NT2/D1 (cell line): ENCODE measurements at places on chromosomes 4 and X.

GRCh38 chr4:169665046-169665737, 44.8 kb downstream of the CLCN3 start:
- no peak for DNase-seq

GRCh38 chrX:37830371-37830770, 17.0 kb downstream of the DYNLT3 start:
- no peak for DNase-seq

DNA sequence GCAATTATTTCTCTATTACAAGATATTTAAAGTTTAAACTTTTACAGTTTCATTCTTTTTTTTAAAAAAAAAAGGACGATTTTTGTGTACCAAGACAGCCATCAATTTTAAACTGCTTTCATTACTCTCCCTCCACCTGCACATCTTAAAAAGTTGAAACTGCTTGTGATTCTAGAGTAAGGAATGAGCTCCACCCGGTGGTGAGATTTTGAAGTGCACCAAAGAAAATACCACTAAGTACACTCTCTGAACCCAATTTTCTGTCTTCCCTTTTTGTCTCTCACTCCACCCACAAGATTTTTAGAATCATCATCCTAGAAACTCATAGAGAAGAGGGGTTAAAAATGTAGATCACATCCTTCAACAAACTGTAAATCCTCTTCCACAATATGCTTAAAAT, 91.3 kb upstream of the WDR44 start:
- DNase-seq, result peak; percentile 44

- DNase-seq, result no peak
These were observed 127.0 kb downstream of the HS6ST2 start for GRCh38 chrX:132831336-132831973.

DNA sequence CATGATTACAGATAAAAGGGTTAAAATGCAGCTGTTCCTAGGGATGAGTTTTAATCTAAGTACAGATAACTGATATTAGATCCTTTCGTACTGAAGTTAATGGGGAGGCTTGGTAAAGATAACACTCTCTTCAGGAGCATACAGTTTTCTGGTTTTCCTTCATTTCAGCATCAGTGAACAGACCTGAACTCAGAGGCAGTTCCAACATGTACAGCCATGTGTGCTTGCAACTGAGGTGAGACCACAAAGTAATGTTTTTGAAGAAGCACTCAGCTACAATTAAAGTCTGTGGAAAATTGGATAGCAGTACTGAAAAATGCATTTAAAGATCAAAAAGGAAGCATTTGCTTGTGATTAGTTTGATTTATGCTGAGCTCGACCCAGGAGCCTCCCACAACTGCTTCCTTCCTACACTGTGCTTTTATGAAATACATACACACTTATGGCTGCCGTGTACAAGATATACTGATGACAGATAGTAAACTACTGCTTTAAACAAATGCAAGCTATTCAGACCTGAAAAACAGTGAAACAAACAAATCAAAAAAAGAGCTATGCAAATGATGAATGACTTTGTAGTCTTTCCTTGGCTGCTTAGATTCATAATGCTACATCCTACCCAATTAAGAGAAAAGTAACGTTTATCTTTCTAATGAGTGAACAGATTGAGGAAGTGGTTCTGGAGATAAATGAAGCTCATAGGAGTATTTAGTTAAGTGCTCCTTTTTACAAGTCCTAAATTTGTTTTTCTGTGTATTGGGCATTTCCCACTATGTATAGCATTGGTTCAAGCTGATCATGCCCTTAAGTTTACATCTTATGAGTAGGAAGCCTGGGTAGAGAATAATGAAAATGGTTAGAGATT, 68.4 kb downstream of the PDLIM5 start:
- DNase-seq, result no peak

GRCh38 chr4:109067508-109068235, 234.8 kb downstream of the COL25A1 start:
- DNase-seq, result no peak

GRCh38 chr4:131052646-131053045, 1956.7 kb downstream of the C4orf33 start:
- no peak for DNase-seq

GRCh38 chrX:11172415-11172814, 61.3 kb downstream of the HCCS start:
- no peak for DNase-seq

DNA sequence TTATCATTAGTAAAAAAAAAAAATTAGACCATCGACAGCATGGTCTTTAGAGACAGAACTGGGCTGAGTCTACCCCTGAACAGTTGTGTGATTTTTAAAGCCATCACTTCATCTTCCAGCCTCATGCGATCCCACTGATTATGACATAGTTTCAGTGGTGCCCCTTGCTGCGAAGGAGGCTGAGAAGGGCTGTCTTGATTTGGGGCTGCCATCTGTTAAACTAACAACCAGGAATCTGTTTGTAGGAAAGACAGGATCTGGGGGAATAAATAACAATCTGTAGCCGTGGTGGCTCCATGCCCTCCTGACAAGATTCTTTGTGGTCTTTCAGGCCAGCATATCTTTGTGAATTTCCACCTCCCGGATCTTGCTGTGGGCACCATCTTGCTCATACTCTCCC, 17.1 kb downstream of the SLC34A2 start:
- no peak for DNase-seq

DNA sequence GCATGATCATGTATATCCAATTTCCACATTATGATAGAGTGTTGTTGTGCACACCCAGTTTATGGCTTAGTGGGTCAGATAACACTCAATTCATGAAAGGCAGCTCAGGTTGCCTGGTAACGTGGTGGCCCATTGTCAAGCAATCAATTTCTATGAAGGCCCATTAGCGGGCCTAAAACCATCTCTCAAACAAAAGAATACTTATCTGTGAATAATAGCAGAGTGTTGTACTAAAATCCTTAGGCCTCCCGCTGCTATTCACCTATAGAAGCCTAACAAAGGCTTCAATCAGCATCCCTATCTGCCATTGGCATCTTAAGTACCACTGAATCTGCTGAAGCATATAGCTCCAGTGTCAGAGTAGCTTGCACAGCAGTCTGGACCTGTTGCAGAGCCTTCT, 849.6 kb upstream of the POU3F4 start:
- peak; percentile 25 for DNase-seq

DNA sequence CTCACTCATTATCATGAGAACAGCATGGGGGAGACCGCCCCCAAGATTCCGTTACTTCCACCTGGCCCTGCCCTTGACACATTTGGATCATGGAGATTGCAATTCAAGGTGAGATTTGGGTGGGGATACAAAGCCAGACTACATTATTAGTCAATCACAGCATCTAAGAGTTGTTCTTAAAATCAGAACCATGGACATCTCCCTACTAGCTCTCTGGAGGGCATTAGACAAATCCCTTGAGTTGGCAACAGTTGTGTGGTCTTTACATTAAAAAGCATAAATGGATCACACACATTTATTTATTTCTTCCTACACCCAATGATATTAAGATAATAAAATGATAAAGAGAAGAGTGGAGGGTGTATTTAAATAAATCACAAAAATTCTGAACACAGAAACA, 262.8 kb upstream of the VCX start:
- no peak for DNase-seq

GRCh38 chrX:15334561-15334960, 762 bp downstream of the PIGA start:
- DNase-seq, result no peak

- DNase-seq, result no peak
These were observed 247.0 kb upstream of the FTHL17 start for GRCh38 chrX:31318866-31319265.

- DNase-seq, result no peak
These were observed 338.3 kb upstream of the IGFBP7 start for GRCh38 chr4:57448452-57448851.

GRCh38 chr4:178026999-178027398, 584.8 kb upstream of the AGA start:
- no peak for DNase-seq

DNA sequence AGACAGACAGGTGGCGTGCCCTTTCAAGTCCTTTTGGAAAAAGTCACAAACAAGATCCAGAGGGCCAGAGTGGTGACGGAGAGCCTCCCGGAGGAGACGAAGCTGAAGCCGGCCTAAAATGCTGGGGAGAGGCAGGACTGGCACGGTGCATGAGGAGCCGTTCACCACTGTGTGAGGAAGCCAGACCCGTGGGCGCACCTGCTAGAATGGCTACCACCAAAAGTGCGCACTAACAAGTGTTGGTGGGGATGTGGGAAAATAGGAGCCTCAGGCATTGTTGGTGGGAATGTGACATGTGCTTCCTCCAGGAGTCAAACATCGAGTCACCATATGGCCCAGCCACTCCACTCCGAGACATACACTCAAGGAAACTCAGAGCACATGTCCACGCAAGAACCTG, 67.4 kb upstream of the HELT start:
- no peak for DNase-seq

- no peak for DNase-seq
These were observed 69.9 kb upstream of the ESX1 start for GRCh38 chrX:104324461-104325212.

DNA sequence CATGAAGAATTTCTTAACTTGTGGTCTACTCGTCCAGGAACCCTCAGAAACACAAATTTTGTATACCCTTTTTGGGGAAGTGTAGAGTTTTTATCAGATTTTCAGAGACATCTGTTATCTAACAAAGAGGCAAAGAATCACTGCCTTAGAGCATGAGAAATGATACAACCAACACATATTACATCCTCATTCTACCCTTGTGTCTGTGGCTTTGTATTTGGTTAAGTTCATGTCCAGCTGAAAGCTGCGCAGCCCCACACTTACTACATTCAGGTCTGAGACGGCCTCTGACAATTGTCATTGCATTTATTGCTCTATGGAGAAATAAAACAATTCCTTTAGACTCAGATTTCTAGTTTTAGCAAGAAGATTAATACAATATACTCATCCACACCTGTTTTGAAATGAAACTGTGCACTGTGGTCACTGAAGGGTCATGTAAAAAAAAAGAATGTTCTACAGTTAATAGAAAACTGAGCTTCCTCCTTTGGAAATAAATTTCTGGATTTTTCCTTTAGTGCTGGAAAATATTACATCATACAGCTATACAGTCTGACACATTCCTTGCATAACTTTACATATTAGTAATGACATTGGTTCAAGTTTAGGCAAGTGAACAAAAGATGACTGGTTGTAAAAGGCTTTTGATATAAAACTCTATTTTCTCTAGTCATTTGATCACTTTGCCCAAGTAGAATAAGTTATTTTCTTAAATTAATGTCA, 39.8 kb downstream of the GLRB start:
- DNase-seq, result no peak

DNA sequence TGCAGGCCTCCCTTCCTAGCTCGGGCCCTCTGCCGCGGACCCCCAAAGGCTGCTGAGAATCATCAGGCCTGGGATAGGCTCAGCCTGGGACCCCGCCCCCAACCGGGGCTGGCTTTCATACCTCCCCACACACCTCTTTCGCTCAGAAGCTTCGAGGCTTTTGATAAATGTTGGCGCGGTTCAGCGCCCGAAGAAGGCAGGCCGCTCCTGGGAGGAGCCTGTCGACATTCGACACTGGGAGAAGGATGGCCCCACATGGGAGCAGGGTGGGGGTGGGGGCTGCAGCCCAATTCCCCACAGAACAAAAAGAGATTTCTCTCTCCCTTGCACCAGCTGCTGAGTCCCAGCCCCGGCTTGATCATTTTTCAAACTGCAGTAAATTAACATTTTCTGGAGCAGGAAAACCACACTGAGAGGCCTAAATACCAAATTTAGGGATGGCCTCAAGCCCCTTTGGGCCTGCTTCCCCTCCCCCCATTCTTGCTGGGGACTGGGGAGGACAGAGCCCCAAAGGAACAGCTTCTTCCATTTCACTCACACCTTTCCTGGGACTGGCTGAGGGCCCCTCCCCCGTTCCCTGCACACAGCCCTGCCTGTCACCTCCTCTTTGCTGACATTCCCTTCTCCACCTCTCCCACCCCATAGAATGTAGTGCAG, 112.9 kb upstream of the PJA1 start:
- no peak for DNase-seq

- DNase-seq, result no peak
These were observed 119.3 kb downstream of the ZNF330 start for GRCh38 chr4:141339966-141340365.

GRCh38 chrX:147875866-147876596, 35.7 kb upstream of the FMR1 start:
- no peak for DNase-seq

GRCh38 chrX:84078991-84079390, 109.0 kb downstream of the RPS6KA6 start:
- no peak for DNase-seq

DNA sequence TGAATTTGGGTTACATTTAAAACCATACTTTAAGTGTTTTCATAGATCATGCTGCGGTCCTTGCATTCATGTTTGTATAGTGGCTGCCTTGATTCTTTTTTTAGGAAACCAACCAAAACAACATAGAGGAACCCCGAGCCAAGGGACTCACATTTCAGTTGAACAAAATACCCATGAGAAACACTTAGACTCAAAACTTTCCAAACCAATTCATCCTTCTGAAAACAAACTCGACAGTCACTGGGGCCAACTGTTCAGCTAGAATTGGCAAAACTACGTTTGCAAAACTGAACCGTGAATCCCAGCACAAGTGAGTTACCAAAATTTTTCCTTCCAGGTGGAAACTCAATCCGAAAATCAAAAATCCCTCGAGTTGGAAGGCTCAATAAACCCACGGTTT, 1.4 kb downstream of the ADGRA3 start:
- no peak for DNase-seq

- peak; percentile 38 for DNase-seq
These were observed 13.8 kb downstream of the CMC4 start for GRCh38 chrX:155056877-155057792.

DNA sequence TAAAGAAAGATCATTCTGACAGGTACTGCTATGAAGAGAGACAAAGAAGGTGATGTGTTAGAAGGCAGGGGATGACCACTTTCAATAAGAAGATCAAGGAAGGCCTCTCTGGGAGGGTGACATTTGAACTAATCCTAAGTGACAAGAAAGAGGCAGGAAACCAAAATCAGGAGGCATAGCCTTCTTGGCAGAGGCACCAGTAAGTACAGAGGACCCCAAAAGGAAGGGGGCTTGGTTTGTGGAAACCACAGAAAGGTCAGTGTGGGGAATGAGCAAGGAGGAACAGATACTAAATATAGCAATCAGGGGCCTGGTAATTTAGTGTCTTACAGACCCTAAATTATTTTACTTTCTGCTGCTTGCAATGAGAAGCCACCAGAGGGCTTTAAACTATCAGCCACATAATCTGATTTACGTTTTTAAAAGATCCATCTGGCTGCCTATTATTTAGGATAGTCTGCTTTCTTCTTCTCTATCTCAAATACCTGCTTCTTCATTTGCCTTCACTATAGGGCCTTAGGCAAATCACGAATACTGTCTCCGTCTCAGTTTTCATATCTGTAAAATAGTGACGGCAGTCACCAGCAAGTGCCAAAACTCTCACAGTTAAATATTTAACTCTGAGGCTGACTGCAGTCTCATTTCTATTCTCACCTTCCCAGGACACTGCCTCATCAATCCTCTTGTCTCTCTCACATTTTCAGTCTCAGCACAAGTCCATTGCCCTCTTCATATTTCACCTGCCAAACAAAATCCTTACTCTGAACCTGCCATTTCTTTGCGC, 16.7 kb downstream of the NR3C2 start:
- no peak for DNase-seq

- DNase-seq, result no peak
These were observed 37.4 kb upstream of the SPON2 start for GRCh38 chr4:1209821-1210220.

GRCh38 chr4:57132743-57133137, 22.6 kb upstream of the IGFBP7 start:
- no peak for DNase-seq

- DNase-seq, result no peak
These were observed 2.5 kb downstream of the PGRMC1 start for GRCh38 chrX:119238557-119238956.
